ENCODE measurements at places on chromosomes 4 and X.
A peak's percentile ranks its signal among the peaks of the same experiment; 100 is the strongest.

DNA sequence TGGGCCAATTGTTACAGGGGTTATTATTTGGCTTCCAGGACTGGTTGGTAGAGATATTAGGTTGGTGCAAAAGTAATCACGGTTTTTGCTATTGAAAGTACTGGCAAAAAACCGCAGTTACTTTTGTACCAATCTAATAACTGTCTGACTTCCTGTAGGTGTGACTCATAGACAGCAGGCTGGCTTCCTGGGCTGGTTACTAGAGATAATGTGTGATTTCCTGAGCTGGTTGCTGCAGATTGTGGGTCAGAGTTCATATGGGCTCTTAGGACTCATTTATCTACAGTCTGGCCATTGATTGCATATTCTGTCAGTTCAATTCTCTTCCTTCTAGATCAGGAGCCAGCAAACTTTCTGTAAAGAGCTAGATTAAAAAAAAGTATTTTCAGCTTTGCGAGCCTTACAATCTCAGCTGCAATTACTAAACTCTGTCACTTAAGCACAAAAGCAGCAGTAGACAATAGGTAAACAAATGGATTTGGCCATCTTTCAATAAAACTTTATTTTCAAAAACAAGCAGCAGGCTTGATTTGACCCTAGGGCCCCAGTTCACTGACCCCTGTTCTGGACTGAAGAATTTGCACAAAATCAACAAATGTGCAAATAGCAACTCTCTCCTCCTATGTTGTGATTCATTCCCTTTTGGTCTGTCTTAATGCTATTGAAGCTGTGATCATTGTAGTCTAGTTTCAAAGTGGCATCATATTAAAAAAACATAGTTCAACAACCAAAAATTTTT is 50.8 kb upstream of the BOD1L1 start:
- no peak for DNase-seq

DNA sequence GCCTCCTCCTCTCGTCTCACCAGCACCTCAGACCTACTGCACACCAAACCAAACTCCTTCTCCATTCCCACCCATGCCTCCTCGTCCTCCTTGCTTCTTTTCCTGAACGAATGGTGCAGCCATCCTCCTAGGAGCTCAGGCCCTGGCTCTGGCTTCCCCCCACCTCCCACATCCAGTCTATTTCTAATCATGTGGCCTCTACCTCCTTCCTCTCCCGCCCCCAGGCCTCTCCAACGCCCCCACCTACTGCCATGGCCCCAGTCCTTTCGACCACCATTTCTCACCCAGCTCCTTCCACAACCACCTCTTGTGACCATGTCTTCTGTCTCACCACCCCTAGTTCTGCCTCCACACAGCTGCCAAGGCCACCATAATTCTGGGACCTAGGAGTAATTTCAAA is 127.1 kb downstream of the PJA1 start:
- no peak for DNase-seq

- no peak for DNase-seq
Observed at GRCh38 chrX:23497919-23498318, 163.3 kb downstream of the PTCHD1 start.

DNA sequence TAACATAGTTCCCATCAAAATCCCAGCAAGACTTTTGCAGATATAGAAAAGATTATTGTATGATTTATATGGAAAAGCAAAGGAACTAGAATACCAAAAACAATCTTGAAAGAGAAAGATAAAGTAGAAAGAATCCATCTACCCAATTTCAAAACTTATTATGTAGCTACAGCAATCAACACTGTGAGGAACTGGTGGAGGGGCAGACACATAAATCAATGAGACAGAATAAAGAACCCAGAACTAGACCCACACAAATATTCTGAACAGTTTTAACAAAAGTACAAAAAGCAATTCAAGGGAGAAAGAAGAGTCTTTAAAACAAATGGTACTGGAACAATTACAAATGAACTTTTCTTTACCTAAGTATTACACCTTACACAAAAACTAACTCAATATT is 67.0 kb downstream of the LRBA start:
- no peak for DNase-seq

DNA sequence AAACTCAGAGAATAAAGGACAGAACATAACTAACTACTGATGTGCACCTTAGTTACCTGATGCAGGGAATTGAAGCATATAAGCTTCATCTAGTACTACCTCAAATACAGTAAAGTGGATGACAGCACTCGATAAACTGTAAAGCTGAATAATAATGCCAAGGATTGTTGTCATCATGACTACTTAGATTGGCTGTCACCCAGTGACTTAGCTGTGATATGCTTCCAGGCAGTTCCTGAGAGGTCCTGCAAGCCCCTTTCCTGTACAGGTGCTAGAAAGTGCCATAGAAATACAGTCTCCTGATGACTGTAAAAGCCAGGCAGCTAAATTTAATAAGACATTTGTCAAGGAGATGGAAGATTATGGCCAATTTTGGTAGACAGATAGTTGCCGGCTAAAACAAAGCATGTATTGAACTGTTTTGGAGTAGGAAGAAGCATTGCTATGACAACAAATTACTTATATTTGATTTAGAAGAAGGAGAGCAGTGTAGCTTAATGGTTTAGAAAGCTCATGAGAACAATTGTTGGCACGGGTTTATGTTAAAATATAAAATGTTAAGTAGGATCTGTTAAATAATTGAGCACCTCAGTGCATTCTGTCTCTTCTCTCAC is 29.7 kb downstream of the TMEM164 start:
- no peak for DNase-seq

DNA sequence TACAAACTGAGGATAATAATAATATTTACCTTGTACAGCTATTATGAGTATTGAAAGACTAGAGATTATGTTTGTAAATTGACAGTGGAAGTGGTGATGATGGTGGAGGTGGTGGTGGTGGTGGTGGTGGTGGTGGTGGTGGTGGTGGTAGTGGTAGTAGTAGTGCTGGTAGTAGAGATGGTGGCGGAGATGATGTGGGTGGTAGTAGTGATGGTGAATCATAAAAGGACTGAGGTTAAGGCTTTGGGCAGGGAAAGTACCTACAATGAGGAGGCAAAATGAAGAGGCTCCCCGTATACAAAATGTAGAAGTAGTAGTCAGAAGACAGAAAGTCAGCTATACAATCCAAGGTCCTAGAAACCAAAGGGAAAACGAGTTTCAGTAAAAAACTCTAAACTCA is 214.1 kb downstream of the BCOR start:
- no peak for DNase-seq

- no peak for DNase-seq
Observed at GRCh38 chr4:113347245-113347644, 297.8 kb downstream of the ANK2 start.

- DNase-seq, result peak; percentile 70
Observed at GRCh38 chr4:57037982-57038604, 59.4 kb downstream of the POLR2B start.

GRCh38 chr4:147368948-147369347 is 111.9 kb upstream of the EDNRA start:
- DNase-seq, result no peak

- DNase-seq, result no peak
Observed at GRCh38 chr4:38411092-38411491, 252.9 kb upstream of the KLF3 start.

DNA sequence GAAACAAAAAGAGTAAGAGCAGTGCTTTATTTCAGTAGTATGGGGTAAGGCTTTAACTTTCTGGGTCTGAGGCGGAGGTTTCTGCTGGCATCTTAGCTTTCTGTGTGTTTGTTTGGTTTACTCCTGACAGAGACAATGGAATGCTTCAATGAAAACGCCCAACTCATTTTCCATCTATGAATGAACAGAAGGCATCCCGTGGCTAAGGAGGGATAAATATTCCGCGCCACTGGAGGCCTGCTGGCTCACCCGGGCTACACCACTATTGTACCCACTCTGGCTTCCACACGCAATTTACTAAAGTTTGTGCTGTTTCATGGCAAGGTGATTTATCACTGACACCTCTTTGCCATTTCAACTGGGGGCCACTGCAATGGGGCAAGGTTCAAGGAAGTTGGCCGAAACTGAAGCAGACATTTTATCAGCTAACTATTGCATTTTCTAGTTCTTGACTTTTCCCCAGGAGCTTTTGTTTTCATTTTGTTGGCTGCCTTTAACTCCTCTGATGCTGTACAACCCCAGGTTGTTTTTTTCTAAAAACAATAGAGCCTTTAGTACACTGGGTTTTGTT is 32.8 kb upstream of the PPARGC1A start:
- DNase-seq, result no peak

- no peak for DNase-seq
Observed at GRCh38 chr4:131137196-131137595, 2011.9 kb upstream of the PCDH10 start.

DNA sequence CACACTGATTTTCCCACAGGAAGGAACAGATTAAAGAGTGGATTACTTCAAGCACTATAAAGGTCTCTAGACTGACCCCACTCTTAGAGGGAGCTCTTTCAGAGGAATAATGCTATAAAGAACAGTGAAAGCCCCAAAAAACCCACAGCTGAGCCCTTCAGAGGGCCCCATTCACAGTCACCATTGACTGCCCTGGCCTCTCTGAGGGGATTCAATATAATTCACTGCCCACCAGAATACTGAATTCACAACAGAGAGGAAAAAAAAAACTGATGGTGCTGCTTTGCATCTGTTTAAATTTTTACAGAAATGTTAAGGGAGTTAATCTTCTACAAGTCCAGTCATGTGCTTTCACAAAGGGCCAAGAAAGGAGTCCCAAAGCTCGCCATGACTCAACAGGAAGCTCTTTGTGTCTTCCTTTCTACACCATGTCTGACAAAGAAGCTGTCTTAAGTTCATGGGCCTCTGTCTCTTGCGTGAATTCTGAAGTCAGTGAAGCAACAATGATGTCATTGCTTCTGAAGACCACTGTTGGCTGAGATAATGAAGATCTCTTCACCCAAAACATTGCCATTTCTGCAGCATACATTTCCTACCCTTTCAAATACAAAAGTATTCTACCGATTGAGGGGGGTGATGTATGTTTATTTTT is 174.9 kb downstream of the ADAMTS3 start:
- DNase-seq, result no peak

- DNase-seq, result no peak
Observed at GRCh38 chrX:68894142-68894512, 65.3 kb downstream of the EFNB1 start.

DNA sequence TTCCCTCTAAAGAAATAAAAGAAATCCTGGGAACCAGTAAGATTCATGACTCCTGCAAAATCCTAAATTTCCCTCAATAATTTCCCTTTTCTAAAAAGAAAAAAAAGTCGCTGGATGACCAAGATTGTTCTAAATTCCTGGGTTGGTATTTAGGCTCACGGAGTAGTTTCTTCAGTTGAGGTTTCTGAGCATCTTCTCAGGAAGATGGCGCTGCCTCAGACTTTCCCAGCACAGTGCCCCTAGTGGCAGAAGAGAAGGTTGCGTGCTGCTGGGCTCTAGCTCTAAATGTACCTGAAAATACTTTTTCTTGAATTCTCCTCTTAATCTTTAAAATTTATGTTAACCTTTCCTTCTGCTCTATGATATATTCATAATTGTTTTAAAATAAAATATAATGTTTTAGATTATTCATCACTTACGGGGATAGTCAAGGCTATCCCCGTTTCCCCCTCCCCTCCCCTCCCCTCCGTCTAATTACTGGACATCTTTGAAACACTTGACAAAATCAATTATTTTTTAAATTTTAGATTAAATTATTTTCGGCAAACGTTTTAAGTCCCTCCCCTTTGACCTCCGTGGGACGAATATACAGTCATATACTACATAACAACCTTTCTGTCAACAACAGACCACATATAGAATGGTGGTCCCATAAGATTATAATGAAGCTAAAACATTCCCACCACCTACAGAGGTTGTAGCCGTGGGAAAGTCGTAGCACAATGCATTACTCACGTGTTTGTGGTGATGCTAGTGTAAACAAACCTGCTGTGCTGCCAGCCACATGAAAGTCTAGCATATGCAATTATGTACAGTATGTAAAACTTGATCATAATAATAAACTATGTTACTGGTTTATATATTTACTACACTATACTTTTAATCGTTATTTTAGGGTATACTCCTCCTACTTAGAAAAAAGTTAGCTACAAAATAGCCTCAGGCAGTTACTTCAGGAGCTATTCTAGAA is 41.0 kb upstream of the GATB start:
- peak; percentile 48 for DNase-seq

- DNase-seq, result no peak
Observed at GRCh38 chrX:134660627-134661026, 2.4 kb upstream of the PLAC1 start.

DNA sequence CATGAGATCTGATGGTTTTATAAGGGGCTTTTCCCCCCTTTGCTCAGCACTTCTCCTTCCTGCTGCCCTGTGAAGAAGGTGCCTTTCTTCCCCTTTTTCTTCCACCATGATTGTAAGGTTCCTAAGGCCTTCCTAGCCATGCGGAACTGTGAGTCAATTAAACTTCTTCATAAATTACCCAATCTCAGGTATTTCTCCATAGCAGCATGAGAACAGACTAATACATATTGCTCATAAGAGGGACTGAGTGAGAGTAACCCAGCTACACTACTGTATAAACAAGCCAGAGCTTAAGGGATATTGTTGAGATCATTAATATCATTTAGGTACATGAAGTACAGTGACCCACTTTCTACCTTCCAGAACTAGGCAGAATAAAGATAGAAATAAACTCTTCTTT is 102.9 kb downstream of the TEX13A start:
- no peak for DNase-seq

DNA sequence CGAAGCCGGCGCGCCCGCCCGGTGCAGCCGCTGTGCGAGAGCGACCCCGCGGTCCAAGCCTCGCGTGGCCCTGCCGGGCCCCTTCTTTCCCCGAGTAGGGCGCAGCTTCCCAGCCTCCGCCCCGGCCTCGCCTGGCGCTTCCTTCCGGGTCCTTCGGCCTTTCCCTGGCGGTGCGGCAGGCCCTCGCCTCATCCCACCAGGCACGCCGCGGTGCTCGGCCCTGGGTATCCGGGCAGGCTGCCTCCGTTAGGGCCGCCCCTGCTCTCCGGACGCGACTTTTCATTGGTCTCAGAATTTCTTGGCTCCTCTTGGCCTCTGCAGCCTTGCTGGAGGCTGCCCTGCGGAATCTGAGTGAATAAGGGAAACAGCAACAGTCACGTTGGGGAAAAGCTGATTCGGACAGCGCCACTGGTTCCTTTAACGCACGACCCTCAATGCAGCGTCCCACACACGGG is 429 bp downstream of the UVSSA start:
- DNase-seq, result peak; percentile 86

GRCh38 chr4:184843984-184844554 is 18.3 kb upstream of the ACSL1 start:
- DNase-seq, result no peak

- DNase-seq, result peak; percentile 70
Observed at GRCh38 chr4:155353923-155354540, 22.7 kb downstream of the MAP9 start.

DNA sequence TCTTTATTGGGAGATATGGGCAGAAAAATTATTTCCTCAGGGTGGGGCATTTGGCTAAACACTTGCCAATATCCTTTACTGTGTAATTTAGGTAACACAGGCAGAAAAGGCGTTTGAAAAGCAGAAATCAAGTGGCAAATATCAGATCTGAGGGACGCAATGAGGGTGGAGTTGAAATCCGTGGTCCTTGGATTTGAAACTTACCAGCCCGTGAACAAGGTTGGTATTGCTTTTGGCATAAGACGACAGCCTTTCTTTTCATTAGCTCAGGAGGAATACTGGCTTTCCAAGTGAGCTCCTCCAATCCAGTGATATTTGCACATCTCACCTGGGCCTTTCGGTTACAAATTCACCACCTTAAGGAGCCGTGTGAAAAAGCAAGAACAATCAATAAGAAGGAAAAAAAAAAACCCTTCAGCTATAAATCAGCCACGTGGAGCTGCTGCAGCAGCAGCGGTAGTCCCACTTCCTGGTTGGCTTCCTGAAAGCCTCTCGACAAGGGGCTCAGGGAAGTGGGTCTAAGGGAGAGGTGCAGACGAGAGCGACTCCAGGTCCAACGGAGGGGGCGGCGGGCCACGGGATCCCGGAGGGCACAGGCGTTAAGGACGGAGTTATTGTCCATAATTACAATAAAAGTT is 734 bp upstream of the GALNT7 start:
- DNase-seq, result peak; percentile 60
